ENCODE measurements at places on chromosomes 12 and 14.

DNA sequence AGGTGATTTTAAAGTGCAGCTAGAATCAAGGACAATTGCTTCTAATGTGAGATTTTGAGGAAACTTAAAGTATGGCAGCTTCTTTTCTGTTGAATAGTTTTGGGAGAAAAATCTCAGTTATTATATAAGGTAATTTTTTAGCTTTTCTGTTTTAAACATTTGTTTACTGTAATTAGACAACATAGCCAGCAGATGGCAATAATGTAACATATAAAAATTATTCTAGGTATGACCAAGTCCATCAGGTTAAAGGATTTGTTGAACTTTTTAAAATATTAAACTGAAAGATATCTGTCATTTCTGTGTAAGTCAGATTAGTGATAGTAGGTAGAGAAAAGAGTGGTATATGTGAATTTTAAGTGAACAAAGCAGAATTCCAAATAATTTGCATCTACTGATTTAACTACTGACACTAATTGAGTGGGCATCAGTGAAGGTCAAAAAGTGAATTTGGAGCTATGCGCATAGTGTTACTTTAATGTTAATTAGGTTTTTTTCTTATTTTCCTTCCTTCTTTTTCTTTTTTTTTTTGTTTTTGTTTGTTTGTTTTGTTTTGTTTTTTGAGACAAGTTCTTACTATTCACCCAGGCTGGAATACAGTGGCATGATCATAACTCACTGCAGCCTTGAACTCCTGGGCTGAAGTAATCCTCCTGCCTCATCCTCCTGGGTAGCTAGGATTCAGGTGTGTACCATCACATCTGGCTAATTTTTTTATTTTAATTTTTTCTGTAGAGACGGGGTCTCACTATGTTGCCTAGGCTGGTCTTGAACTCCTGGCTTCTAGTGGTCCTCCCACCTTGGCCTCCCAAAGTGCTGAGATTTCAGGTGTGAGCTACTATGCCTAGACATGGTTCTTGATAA lies 18.6 kb downstream of the PRORP start:
- no peak for DNase-seq

- DNase-seq, result no peak
Observed at GRCh38 chr12:85309125-85309566, 29.1 kb downstream of the ALX1 start.

GRCh38 chr12:22971247-22971646 lies 346.3 kb downstream of the ETNK1 start:
- no peak for DNase-seq

- no peak for DNase-seq
Observed at GRCh38 chr12:26461776-26462175, 266.4 kb downstream of the SSPN start.

GRCh38 chr12:4117386-4118016 lies 156.1 kb upstream of the CCND2 start:
- DNase-seq, result no peak

DNA sequence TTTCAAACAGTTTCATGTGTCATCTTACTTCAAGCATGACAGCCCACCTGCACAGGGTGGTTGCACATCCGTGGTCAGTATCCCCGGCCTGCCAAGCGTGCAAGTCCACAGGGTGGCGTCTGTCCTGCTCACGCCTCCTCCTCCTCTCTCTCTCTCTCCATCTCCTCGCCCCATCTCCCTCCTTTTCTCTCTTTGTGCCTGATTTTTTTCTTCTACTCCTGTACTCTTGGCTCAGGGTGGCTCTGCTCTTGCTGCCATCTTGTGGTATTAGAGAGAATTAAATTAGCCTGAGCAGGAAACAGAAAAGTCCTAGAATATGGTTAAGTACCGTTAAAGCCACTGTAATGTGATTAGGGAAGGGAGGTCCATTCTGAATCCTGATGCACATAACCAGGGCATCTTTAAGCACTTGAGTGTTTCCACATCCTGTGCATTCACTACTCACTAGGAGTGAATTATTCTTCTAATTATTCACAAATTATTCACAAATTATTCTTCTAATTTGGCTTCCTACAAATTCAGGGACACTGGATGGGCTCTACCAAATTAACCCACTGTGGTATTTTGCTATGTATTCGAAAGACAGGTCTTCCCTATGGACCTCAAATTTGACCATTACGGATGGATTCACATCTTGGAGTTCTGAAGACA lies 25.5 kb upstream of the DTX1 start:
- no peak for DNase-seq
